NCI-H146 (cell line): ENCODE measurements at places on chromosomes 7 and 10.

DNA sequence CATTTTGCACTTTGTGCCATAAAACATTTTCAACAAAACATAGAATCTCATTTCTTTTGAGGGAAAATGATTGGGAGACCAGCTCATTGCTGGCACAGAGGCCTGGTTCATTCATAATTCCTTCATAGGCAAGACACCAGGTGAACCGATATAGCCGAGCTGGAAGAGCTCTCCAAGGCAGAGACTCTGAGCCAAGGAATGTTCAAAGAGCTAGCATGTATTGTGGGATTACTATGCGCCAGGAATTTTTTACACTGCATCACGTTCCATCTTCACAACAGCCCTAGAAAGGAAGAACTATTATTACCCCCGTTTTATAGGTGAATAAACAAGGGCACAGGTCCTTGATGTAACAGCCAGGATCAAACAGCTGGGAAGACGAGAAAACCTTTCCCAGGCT, 2.1 kb upstream of the IL6 start:
- no peak for DNase-seq

GRCh38 chr10:49243610-49244283, 55.2 kb upstream of the C10orf71 start:
- DNase-seq = no peak

DNA sequence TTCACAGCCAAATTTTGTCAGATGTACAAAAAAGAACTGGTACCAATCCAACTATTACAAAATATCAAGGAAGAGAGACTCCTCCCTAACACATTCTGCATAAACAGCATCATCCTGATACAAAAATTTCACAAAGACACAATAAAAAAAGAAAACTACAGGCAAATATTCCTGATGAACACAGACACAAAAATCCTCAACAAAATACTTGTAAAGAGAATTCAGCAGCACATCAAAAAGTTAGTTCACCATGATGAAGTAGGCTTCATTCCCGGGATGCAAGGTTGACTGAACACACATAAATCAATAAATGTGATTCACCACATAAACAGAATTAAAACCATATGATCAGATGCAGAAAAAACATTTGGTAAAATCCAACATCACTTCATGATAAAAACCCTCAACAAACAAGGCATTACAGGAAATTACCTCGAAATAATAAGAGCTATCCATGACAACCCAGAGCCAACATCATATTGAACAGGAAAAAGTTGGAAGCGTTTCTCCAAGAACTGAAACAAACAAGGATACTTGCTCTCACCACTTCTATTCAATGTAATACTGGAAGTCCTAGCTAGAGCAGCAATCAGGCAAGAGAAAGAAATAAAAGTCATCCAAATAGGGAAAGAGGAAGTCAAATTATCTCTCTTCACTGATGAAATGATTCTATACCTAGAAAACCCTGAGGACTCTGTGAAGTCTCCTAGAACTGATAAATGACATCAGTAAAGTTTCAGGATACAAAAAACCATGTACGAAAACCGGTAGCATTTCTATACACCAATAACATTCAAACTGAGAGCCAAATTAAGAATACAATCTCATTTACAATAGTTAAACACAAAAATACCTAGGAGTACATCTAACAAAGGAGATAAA, 223.1 kb downstream of the REEP3 start:
- DNase-seq = no peak

- no peak for DNase-seq
Observed at GRCh38 chr10:4678023-4678950, 147.7 kb upstream of the AKR1E2 start.

GRCh38 chr7:133812877-133813276, 314.3 kb upstream of the LRGUK start:
- DNase-seq = no peak

DNA sequence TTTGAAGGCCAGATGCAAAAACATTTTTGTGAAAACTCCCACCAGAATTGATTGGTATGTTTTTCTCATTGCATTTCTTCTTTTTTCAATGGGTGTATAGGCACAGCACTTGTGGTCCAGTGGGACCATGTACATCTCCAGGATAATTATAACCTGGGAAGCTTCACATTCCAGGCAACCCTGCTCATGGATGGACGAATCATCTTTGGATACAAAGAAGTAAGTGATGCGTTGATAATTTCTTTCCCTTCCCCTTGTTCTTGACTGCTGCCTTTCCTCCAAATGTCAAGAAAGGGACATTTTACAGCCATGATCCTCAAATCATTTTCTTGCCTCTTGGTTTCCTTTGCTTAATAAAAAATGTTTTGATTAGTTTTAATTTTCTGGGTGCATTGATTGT, 331.5 kb downstream of the PLXDC2 start:
- no peak for DNase-seq

DNA sequence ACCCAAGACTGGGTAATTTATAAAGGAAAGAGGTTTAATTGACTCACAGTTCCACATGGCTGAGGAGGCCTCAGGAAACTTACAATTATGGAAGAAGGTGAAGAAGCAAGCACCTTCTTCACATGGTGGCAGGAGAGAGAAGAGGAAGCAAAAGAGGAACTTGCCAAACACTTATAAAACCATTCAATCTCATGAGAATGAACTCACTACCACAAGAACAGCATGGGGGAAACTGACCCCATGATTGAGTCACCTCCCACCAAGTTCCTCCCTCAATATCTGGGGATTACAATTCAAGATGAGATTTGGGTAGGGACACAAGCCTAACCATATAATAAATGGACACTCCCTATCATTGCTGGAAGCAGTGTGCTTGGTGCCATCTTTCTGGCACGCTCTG, 506.3 kb downstream of the CALN1 start:
- no peak for DNase-seq

- no peak for DNase-seq
Observed at GRCh38 chr10:58269782-58270290, 874 bp downstream of the CISD1 start.

GRCh38 chr7:35905555-35905954, 104.7 kb downstream of the SEPTIN7 start:
- DNase-seq = no peak

DNA sequence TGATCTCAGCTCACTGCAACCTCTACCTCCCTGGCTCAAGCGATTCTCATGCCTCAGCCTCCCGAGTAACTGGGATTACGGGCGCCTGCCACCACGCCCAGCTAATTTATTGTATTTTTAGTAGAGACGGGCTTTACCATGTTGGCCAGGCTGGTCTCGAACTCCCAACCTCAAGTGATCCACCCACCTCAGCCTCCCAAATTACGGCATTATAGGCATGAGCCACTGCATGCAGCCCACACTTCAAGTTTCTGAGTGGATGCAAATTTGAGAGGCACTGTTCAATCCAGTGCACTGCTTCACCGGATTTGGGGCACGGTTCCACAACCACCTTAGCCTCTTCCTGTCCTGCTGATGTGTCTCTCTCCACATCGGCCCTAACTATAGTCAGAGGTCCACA, 16.5 kb downstream of the CNPY1 start:
- DNase-seq = no peak

DNA sequence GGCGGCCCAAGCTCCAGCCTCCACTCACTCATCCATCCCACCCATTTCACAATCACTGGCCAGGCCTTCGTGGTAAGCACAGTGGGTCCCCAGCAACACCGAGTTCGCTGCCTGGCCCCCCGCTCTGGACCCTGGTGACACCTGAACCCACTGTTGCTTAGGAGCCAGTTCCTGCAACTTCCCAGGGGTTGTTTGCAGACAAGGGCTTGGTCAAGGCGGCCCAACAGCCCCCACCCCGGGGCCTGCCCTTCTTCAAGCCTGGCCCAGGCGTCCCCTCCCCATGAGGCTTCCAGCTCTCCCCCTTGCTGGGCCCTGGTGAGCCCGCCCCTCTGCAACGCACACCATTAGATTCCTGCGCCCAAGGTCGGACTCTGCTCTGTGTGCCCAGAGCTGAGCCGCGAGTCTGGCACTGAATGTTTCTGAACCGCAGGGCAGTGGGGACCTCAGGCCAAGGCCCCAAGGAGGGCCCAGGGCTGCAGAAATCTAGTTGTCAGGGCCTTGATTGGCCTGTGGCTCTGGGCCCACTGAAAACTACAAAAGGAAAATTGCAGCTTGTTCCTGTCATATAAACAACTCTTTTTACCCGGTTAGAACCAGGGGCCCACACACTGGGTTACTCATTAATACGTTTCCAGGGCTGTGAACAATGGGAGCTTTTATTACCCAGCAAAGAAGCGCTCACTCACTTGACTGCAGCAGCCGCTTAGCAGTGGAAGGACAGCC, 2.1 kb upstream of the COX19 start:
- DNase-seq = peak; percentile 22

DNA sequence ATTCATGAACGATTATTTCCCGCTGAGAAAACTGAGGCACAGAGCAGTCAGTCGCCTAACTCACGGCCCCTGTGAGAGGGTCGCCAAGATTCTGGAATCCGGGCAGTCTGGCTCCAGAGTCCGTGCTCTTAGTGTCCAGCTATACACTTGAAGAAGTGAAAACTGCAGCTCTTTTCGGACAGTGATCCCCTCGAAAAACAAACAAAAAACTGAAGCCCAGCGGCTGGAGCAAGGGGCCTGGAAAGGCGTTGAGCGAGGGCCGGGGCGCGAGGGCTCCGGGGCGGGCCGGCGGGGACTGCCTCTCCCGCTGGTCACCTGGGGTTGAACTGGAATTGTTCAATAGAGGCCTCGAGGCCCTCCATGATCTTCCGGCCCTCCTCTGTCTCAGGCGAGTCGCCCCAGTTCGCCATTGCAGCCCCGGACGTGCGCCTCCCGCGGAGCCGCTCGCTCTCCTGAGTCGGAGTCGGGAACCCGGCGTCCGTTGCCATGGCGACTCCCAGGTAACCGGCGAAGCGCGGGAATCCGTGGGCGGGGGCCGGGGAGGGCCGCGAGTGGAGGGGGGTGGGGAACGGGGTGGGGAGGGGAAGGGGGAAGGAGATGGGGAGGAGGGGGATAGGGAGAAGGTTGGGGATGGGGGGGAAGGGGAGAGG, 881 bp downstream of the C10orf67 start:
- peak; percentile 82 for DNase-seq

DNA sequence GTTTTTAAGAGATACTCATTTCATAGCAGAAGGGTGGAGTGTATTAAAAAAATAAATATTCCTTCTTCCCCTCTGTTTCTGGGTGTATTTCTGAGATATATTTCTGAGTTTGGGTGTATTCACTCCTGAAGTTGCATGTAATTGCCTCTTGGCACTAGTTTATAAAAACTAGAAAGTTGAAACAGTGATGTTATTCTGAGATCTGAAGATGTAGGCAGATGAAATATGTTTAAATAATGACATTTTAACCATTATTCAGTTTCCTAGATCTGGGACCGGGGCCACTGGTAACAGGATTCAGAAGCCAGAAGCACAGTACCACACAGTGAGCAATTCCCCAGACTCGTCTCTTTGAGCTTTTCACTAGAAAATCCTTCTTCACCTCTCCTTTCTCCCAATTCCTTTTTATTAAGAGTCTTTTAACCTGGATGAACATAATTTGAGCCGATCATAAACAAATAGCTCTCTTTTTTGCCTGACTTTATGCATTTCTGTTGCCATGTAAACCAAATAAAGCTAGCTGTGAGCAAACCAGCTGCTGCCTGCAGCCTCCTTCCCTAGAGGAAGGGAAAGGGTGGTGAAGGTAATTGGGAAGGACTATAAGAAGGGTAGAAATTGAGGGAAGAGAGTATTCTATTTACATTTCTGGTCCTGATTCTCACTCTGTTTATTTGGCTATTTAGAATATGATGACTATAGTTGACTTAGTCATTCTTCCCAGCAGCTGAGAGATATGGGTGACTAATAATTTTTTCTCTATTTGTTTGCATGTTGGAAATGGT, 101.8 kb upstream of the STRIP2 start:
- DNase-seq = peak; percentile 8

DNA sequence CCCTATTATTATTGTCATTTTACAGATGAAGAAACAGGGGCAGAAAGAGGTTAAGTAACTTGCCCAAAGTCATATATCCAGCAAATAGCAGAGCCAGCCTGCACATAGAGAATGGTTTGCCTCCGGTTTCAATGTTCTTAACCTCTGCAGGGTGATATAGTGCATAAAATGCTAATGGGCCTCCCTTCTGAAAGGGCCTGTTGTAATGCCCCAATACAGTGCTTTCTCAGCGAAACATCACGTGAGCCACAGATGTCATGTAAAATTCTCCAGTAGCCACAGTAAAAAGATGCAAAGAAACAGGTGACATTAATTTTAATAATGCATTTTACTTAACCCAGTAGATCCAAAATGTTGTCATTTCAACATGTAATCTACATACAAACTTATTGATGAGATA, 38.1 kb downstream of the LRGUK start:
- DNase-seq = no peak

DNA sequence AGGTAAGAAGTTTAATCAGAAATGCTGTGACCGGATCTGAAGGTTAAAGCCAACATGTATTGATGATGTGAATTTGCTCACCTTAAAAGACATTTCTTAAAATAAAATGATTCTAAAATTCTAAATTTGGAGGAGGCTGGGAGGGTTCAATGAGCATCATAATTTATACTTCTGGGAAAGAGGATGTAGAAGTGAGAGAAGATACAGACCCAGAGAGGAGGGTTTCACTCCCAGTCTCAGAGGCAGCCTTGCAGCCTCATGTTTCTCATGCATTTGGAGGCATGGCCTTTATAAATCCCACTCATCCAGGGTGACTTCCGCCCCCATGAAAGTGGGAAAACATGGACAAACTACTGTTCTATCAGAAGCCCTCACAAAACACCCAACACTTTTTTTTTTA, 305.6 kb upstream of the PITRM1 start:
- DNase-seq = no peak

GRCh38 chr10:30758338-30758737, 128.8 kb upstream of the LYZL2 start:
- DNase-seq = no peak

GRCh38 chr10:44924261-44925040, 13.3 kb downstream of the TMEM72 start:
- no peak for DNase-seq

GRCh38 chr10:13732465-13732881, 145.7 kb downstream of the PRPF18 start:
- DNase-seq = no peak

DNA sequence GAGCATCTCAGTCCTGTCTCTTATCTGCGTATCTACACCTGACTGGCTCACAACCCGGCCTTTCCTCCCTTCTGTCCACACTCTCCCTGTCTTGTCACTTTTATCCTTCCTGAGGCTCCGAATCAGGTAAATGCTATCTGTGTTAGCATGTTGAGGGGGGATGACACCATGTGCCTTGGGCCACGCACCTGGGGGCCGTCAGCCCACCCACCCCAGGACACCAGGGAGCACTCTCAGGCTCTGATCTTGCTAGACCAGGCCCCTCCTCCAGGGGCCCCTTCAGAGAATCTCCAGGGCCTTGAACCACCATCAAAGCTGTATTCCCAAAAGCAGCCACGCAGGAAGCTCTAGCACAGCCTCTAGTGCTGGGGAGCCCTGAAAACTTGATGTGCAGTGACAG, 278.7 kb upstream of the SHH start:
- no peak for DNase-seq

DNA sequence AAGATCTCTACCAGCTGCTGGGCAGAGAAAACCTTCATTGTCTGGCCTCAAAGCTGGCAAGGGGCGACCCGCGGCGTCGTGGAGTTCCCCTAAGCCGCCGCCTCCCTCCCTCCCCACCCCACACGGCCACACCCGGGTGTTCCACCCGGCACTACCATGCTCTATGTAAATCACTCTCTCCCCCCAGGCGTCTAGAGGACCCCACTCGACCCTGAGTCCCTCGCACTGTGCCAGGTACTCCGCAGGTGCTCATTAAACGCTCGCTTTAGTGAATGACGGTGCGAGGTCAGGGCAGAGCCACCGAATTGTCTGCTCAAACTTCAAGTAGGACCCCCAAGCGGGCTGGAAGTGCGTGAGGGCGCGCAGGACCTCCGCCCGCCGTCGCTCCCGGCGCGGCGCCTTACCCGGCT, 628 bp downstream of the PARP12 start:
- DNase-seq = peak; percentile 42

- DNase-seq = no peak
Observed at GRCh38 chr10:47039562-47039913, 128.3 kb downstream of the PTPN20 start.
